Smooth muscle cell of the pulmonary artery (primary cell): ENCODE measurements at places on chromosomes 6 and 20. TPM values are rescaled to one million over a fixed set of nuclear protein-coding genes. Genes with fewer than 3 reads are reported as not detected.

Gene MROH8
- total RNA-seq: 0.59 and 1.5 TPM in 2 replicates

Gene SGK2
- total RNA-seq: 0.73 and 0.85 TPM in 2 replicates

Gene HNF4A
- not detected in 2 replicates for total RNA-seq

Gene SLC35F1
- 0.07 TPM in 1 of 2 replicates, not detected in the other for total RNA-seq

Gene ELOVL4
- 5.4 and 7.0 TPM in 2 replicates for total RNA-seq

Gene DPM1
- total RNA-seq: 39.4 and 43.4 TPM in 2 replicates

Gene ID1
- total RNA-seq: 54.3 and 178 TPM in 2 replicates

Gene DLK2
- total RNA-seq: 0.20 and 0.86 TPM in 2 replicates

Gene BPIFA1
- not detected in 2 replicates for total RNA-seq

Gene NPEPL1
- total RNA-seq: 19.4 and 28.2 TPM in 2 replicates

Gene FHL5
- not detected in 2 replicates for total RNA-seq

Gene RBM24
- total RNA-seq: 2.9 and 6.3 TPM in 2 replicates

Gene MAP3K7
- 33.8 and 36.6 TPM in 2 replicates for total RNA-seq

Gene B3GALT4
- total RNA-seq: 4.9 and 7.6 TPM in 2 replicates

Gene HSPA1L
- total RNA-seq: 1.9 and 2.2 TPM in 2 replicates

Gene HCK
- total RNA-seq: not detected in 2 replicates

Gene PTPRT
- total RNA-seq: under 0.01 and 0.07 TPM in 2 replicates

Gene RAET1L
- not detected in 2 replicates for total RNA-seq

Gene PNRC1
- 41.9 and 78.1 TPM in 2 replicates for total RNA-seq

Gene ANKRD6
- total RNA-seq: 14.9 and 24.0 TPM in 2 replicates

Gene SLC22A16
- total RNA-seq: not detected in 2 replicates

Gene THEMIS
- total RNA-seq: under 0.01 TPM in 1 of 2 replicates, not detected in the other

Gene ENPP1
- 4.8 and 37.4 TPM in 2 replicates for total RNA-seq

Gene FKBP1C
- total RNA-seq: 0.20 and 2.9 TPM in 2 replicates

Gene C20orf202
- 0.07 TPM in 1 of 2 replicates, not detected in the other for total RNA-seq
